Glutamatergic neuron (in vitro differentiated cells): ENCODE measurements at places on chromosomes 4 and X. TPM values are rescaled to one million over a fixed set of nuclear protein-coding genes. Genes with fewer than 3 reads are reported as not detected.
A peak's percentile ranks its signal among the peaks of the same experiment; 100 is the strongest.

DNA sequence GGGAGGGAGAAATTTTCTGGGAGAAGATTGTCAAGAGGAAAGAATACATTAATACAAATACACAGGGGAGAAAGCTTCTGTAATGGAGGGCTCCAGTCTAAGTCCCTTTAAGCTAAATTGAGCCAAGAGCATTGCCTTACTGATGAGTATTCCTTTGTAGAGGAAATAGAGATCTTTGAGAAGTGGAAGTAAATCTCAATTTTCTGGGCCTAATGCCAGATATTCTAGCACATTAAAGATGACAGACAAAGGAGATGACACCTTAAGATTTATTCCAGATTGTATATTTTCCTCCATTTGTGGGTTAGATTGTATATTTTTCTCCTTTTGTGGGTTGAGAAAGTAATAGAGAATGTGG, 28.5 kb upstream of the SMAD1 start:
- no peak overlapping the region for H3K27ac ChIP-seq
- H3K36me3 ChIP-seq, result no peaks in the 10 kb centered on the region
- no peaks in the 10 kb centered on the region for H3K4me1 ChIP-seq
- no peak for DNase-seq
- no peak overlapping the region for H3K4me3 ChIP-seq

DNA sequence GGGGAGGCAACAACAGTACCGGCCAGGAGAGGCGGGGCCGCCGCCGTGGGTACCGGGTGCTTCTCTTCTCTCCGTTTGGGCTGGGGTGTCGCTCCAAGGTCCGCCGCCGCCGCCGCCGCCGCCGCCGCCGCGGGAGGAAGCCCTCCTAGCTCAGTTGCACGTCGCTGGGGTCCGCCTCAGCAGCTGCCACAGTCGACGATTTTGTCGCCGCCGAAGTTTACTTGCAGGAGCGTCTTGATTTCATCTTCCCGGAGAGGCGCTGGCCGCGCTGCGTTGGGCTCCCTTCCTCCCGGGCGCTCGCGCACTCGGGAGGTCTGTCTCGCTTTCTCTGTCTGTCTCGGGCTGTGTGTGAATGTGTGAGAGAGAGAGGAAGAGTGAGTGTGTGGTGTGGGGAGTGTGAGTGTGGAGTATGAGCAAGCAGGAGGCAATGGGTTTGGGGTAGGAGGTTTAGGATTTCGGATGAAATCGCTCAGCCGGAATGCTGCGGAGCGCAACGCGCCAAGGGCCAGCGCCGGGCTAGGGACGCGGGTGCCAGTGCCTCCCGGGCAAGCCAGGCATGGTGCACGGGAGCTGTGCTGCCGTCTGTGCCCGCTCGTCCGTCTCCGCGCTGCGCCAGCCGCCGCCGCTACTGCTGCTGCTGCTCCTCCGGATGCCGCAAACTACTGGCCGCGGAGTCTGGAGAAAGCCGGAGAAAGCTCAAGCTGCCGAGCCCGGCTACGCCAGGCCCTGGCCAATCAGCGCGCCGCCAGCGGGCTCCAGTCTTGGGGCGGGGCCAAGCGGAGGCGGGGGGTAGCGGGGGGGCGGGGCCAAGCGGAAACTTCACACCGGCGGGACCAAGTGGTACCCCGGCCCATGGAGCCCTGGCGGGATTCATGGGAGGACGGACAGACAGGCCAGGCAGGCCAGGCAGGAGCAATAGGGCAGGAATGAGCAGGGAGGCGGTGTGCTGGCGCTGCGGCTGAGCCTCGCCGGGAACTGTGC, at the start of gene PCDH19:
TSS of gene PCDH19 (minus strand) at position 664 of the 981 bp plus-strand sequence. CDS start 1,676 bp downstream, outside the sequence.
- peaks cover 16% of the 10 kb centered on the region for H3K27me3 ChIP-seq
- peak within 1 kb of the TSS; percentile 96 for H3K4me3 ChIP-seq
- no peaks in the 10 kb centered on the region for H3K36me3 ChIP-seq

DNA sequence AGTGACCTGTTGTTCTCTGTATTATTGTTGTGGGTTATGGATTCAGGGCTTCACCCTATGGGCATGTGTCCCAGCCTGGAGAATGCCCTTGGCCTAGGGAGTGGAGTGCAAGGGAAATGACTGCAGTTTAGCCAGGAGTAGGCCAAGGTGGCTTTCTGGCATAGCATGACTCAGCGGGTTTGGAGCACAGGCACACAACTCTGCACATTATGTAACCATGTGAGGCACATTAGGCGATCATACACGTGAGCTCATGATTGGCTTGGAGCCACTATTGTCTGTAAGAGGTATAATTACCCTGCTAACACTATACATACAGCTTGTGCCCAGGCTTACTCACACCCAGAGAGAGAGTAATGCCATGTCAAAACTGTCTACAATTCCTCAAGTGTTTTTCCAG, 35.1 kb upstream of the TACR3 start:
- H3K4me3 ChIP-seq, result no peak overlapping the region
- no peak for DNase-seq
- H3K4me1 ChIP-seq, result no peaks in the 10 kb centered on the region

Gene SCML1
- total RNA-seq, result 2.7 TPM

- H3K36me3 ChIP-seq, result no peaks in the 10 kb centered on the region
- H3K4me3 ChIP-seq, result peak within 1 kb of the TSS; percentile 78
- no peak within 1 kb of the TSS for H3K27ac ChIP-seq
- DNase-seq, result peak; percentile 83
Observed at GRCh38 chrX:152637649-152638442, at the start of gene GABRQ. TSS of gene GABRQ (plus strand) at chrX:152637895. CDS start at chrX:152638203, 308 bp downstream.

DNA sequence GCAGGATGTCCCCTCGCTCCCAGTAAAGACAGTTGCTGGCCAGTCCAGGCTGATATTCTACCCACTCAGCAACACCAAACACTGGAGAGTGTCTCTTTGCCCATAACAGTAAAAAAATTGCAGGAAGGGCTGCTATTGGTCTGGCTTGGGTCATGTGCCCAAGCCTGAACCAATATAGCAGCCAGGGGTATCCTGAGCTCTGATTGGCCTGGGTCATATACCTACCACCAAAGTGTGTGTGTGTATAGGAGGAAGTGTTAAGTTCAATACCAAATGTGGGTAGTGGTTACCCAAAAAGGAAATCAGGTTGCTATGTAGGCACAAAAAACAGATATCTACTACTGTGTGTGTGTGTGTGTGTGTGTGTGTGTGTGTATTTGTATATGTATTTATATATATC, 373.2 kb downstream of the BCOR start:
- peaks cover 34% of the 10 kb centered on the region for H3K4me1 ChIP-seq
- no peak overlapping the region for H3K27ac ChIP-seq
- DNase-seq, result no peak
- H3K4me3 ChIP-seq, result no peak overlapping the region

Gene ADAMTS3
- total RNA-seq, result 0.10 TPM

Gene MAGEC2
- not detected for total RNA-seq

Gene HS3ST1
- total RNA-seq, result 1.7 TPM

Gene PAQR3
- total RNA-seq, result 53.2 TPM

DNA sequence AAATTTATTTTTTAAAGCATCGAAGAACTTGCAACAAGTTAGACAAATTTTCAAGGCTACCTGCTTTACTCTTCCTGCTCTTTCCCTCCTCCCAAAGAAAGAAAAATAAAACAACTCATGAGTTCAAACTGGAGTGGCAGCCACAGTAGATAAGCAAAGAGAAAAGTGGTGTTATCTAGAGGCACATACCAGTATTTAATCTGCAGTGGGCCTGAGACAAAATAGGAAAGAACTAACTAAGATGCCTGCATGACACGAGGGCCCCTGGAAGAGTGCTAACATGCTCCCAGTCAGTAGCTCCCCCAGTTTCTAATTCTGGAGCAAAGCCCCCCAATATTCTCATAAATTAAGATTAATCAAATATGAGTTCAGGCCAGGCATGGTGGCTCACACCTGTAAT, 7.9 kb downstream of the ARL9 start:
- H3K27me3 ChIP-seq, result no peaks in the 10 kb centered on the region
- no peaks in the 10 kb centered on the region for H3K36me3 ChIP-seq
- DNase-seq, result no peak

- no peak for DNase-seq
- no peaks in the 10 kb centered on the region for H3K4me1 ChIP-seq
- peaks cover 3% of the 10 kb centered on the region for H3K36me3 ChIP-seq
Observed at GRCh38 chr4:27101126-27101525, 240.5 kb downstream of the STIM2 start.

- no peak overlapping the region for H3K4me3 ChIP-seq
- H3K27me3 ChIP-seq, result peaks cover 2% of the 10 kb centered on the region
- no peak for DNase-seq
Observed at GRCh38 chrX:18997916-18998315, 14.0 kb upstream of the PHKA2 start.

Gene SYNPO2
- total RNA-seq, result 2.9 TPM

DNA sequence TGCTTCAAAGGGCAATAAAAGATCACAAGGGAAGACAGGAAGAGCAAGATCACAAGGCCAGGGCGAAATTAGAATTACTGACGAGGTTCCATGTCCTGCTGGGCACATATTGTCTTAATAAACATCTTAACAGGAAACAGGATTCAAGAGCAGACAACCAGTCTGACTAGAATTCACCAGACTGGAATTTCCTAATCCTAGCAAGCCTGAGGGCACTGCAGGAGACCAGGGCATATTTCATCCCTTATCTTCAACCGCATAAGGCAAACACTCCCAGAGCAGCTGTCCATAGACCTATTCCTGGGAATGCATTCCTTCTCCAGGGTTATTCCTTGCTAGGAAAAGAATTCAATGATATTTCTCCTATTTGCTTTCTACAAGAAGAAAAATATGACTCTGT, 12.4 kb upstream of the TDO2 start:
- peaks cover 2% of the 10 kb centered on the region for H3K27me3 ChIP-seq
- no peak overlapping the region for H3K27ac ChIP-seq
- H3K4me3 ChIP-seq, result no peak overlapping the region
- H3K36me3 ChIP-seq, result peaks cover 10% of the 10 kb centered on the region
- no peak for DNase-seq

DNA sequence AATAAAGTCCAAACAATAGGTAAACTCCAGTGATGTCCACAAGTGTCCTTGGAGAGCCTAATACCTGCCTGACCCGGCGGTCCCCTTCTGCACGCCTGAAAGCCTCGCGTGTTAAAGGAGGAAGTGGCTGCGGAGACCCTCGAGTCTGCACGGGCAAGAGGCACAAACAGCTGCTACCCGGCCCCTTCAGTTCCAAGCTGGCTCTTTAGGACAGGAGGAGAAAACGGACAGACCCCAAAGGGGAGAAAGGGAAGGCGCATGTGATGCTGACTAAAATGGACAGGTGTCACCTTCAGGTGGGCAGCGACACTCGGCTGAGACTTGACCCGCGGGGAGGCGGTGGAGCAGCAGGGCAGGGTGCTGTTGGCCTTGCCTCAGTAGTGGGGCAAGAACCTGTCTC, 102.7 kb upstream of the TENM3 start:
- H3K4me3 ChIP-seq, result peak overlapping the region; percentile 59
- H3K27me3 ChIP-seq, result peaks cover 23% of the 10 kb centered on the region
- peaks cover 19% of the 10 kb centered on the region for H3K4me1 ChIP-seq
- H3K36me3 ChIP-seq, result peaks cover 4% of the 10 kb centered on the region
- H3K27ac ChIP-seq, result no peak overlapping the region

Gene F8A1
- 18.3 TPM for total RNA-seq

Gene TLL1
- total RNA-seq, result 0.15 TPM

Gene RPA4
- total RNA-seq, result not detected

GRCh38 chr4:146465628-146466027, 56.1 kb downstream of the SLC10A7 start:
- no peak for DNase-seq
- H3K4me1 ChIP-seq, result peaks cover 5% of the 10 kb centered on the region
- no peak overlapping the region for H3K27ac ChIP-seq
- H3K36me3 ChIP-seq, result no peaks in the 10 kb centered on the region
- H3K27me3 ChIP-seq, result no peaks in the 10 kb centered on the region
- H3K4me3 ChIP-seq, result no peak overlapping the region

Gene ANXA3
- not detected for total RNA-seq

- H3K4me1 ChIP-seq, result peaks cover 28% of the 10 kb centered on the region
- no peak overlapping the region for H3K4me3 ChIP-seq
- no peak for DNase-seq
- no peak overlapping the region for H3K27ac ChIP-seq
- peaks cover 4% of the 10 kb centered on the region for H3K36me3 ChIP-seq
- peaks cover 2% of the 10 kb centered on the region for H3K27me3 ChIP-seq
Observed at GRCh38 chr4:38152721-38153386, 192.7 kb downstream of the PTTG2 start.

Gene MTNR1A
- total RNA-seq, result not detected

DNA sequence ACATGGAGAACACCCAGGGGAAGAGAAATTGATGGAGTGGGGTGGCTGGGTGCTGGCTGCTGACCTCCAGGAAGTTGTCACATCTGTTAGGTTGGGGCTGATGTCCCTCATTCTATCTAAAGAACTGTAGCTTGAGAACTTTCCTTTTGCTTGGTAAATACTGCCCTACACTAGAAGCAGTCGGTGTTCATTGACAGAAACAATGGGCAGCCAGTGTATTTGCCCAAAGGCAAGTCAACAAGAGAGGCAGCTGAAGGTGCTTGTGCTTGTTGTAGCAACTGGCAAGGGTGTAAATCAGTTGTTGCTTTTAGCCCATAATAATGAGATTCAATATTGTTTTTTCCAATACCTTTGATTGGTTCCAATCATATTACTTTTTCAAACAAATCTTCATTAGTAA, 956 bp downstream of the TMEM154 start:
- H3K36me3 ChIP-seq, result no peaks in the 10 kb centered on the region
- H3K27ac ChIP-seq, result no peak overlapping the region
- DNase-seq, result no peak
- H3K4me1 ChIP-seq, result peaks cover 5% of the 10 kb centered on the region
- no peak overlapping the region for H3K4me3 ChIP-seq

DNA sequence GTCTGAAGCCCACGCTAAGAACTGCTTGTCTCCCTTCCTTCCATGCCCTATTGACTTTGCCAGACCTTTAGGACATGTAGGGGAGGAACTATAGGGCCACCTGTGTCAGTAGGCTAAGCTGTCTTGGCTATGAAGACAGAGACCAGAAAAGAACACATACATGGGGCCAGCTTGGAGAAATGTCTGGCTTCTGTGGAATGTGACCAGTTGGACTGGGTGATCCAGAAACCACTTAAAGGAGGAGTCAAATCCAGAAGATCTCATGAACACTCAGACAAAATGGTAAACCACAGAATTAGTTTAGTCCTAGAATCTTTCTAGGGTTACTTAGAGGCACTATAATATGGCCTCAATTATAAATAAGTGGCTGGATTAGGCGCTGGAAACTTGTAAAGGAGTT, 42.0 kb downstream of the PHKA2 start:
- no peak overlapping the region for H3K27ac ChIP-seq
- no peak overlapping the region for H3K4me3 ChIP-seq
- no peaks in the 10 kb centered on the region for H3K36me3 ChIP-seq
- no peaks in the 10 kb centered on the region for H3K27me3 ChIP-seq
- DNase-seq, result no peak

DNA sequence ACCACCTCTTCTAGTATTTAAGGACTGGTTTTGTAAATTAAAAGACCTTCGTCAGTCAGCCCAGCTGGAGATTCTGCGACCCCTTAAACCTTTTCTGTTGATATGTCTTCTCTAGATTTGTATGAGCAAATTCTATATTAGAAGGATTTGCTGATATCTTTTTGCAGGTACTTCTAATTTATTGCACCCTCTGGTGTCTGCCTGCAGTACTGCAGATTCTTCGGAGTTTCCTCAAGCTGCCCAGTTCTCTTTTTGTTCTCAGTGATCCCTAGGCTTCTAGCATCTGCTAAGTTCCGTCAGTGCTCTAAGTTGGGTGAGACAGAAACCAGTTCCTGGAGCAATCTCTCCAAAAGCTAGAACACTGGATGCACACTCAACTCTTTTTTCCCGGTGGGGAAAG, 545.2 kb downstream of the C4orf33 start:
- DNase-seq, result peak; percentile 69
- no peaks in the 10 kb centered on the region for H3K4me1 ChIP-seq
- no peak overlapping the region for H3K4me3 ChIP-seq
- no peak overlapping the region for H3K27ac ChIP-seq
- peaks cover 3% of the 10 kb centered on the region for H3K36me3 ChIP-seq
- no peaks in the 10 kb centered on the region for H3K27me3 ChIP-seq
